CD4-positive, alpha-beta T cell treated with Interleukin-21 for 1 hour (primary cell): ENCODE measurements at places on chromosomes 6 and 20.

DNA sequence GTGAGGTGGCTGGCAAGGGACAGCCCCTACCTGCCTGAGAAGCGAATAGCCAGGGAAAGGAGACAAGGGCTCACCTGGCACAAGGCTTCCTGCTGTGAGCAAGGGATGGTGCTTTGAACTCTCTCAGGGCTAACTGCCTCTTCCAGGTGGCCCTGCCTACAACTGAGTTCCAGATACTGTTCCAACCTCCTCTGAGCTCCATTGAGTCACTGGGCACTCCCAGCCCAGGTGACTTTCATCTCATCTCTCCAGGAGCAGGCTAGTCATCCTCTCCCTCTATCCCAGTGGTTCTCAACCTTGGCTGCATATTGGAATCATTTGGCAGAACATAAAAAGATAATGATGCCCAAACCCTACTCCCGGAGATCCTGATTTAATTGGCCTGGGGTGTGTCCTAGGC lies 374.0 kb upstream of the ZFP64 start:
- no peak for DNase-seq

GRCh38 chr6:36863670-36864540 lies 10.7 kb downstream of the PPIL1 start:
- no peak for DNase-seq

- DNase-seq, result peak; percentile 39
Observed at GRCh38 chr6:99119109-99120031, 171.6 kb upstream of the FBXL4 start.

GRCh38 chr6:11011787-11012234 lies 32.3 kb downstream of the ELOVL2 start:
- no peak for DNase-seq

DNA sequence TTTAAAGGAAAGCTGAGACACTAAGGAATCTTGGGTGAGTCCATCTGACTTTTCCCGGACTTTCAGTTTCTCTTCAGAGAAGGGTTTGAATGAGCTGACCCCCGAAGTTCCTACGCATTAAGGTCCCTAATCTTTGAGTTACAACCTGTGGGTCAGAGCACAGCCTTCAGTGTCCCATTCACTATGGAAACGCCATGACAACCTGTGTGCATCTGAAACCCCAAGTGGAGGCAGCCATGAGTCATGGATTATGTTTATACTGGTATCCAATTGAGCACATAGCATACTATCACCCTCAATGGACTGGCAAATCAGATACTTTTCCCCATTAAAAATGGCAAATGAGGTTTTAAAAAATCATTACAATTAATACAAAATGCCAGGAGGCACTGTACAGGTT lies 11.4 kb downstream of the MYLK4 start:
- DNase-seq, result no peak

DNA sequence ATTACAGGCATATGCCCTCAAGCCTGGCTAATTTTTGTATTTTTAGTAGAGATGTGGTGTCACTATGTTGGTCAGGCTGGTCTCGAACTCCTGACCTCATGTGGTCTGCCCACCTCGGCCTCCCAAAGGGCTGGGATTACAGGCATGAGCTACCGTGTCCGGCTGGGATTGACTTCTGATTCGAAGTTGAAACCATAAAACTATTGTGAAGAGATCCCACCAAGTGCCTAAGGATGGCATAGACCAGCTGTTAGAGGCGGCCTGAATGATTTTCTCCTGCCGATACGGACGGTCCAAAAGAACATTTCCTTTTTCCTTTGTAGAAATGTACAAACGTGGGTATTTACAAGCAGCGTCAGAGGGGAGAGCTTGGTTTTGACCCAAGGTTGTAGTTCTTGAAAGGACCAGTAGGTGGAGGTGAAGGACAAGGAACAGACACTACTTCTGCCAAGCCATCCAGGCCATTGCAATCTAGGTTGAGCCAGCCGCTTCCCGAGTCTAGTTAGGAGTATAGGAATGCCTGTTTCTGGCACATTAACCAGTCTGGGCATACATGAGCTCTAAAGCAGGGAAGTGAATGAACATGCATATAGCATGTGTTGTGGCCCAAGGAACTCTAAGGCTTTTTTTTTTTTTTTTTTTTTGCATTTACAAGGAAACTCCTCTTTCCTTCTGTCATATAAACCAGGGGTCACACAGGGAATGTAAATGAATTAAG lies 29.0 kb downstream of the MOCS3 start:
- DNase-seq, result peak; percentile 78

DNA sequence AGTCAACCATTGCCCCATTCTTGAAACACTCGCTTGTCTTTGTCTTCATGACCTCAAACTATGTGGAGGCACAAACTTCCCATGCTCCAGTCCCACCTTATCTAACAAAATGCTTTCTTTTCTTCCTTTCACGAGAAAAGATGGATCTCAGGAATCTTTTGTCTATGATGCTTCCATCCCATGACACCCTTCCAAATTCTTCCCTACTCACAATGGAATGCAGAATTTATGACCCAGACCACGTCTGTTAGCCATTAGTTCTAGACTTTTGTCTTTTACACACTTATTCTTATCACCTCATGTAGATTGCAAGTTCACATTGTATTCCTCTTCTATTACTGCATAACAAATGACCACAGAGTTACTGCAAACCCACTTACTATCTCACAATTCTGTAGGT lies 24.2 kb upstream of the LAMP5 start:
- no peak for DNase-seq

- DNase-seq, result no peak
Observed at GRCh38 chr6:144372611-144373594, 87.8 kb downstream of the UTRN start.

DNA sequence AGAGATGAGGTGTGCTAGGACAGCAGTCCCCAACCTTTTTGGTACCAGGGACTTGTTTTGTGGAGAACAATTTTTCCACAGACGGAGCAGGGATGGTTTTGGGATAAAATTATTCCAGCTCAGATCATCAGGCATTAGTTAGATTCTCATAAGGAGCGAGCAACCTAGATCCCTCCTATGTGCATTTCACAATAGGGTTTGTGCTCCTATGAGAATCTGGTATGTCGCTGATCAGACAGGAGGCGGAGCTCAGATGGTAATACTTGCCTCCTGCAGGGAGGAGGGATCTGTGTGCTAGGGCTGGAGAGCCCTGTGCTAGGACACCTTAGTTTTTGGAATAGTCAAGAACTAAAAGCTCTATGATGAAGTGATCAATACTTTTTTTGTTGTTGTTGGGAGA lies 2.5 kb downstream of the SMIM13 start:
- peak; percentile 16 for DNase-seq

- DNase-seq, result no peak
Observed at GRCh38 chr20:528923-529604, 14.5 kb downstream of the CSNK2A1 start.

DNA sequence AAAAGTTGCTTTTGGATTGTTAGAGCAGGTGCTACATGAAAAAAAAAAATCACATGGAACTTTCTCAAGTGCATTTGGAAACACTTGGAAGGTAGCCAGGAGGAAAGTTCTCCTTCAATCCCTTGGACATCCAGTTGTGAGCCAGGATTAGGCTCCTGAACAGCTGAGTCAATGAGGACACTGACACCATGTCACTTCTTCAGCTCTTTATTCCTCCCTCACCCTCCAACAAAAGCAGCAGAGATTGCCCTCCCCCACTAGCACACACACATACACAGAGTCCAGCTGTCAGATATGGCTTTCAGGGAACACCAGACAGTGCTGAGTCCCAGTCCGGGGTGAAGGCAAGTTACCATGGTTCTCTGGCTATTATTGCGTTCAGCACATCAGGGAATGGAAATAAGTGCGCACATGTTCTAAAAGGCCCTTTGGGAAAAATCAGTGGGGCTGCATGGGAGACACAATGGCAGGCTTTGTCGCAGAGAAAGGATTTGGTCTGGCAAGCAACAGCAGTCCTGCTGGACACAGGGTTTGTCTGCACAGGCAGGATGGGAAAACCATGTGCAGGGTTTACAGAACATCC lies 124.7 kb upstream of the MARCKS start:
- no peak for DNase-seq

DNA sequence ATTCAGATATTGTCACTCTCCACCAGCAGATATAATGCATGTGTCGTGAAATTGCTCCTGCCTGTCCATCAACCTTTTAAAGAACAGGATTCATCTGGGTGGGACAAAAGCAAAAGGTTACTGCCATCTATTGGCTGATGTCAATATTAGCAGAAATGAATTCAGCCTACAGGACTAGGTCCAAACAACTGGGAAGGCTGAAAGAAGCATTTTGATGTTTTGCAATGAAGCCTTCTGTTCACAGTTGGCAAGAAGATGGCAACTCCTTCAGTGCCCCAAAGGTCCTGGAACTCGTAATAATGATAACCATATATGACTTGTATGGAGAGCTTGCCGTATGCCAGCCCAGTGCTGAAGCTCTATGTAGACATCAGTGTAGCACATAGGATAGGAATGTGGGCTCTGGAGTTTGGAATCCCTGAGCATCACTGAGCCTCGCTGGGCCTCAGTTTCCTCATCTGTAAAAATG lies 7.5 kb downstream of the BCAS1 start:
- DNase-seq, result peak; percentile 43

- DNase-seq, result no peak
Observed at GRCh38 chr6:64100702-64101303, 465.2 kb downstream of the PHF3 start.

GRCh38 chr6:137165375-137166246 lies 7.8 kb downstream of the IL22RA2 start:
- peak; percentile 43 for DNase-seq

GRCh38 chr20:33359399-33360261 lies 41.7 kb downstream of the CDK5RAP1 start:
- DNase-seq, result no peak

- no peak for DNase-seq
Observed at GRCh38 chr6:71294121-71294523, 5.5 kb downstream of the OGFRL1 start.

DNA sequence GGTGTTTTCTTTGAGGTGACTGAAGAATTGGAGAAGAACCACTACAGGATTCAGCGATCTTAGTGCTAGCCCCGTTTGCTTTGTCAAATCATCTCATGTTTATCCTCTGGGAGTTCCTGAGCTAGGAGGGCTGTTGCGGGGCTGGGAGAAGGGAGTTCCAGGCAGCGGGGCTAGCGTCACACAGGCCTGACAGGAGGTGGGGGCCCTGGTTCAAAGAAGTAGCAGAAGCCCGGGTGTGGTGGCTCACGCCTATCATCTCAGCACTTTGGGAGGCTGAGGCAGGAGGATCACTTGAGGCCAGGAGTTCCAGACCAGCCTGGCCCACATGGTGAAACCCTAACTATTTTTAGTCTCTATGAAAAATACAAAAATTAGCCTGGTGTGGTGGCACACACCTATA lies 33.2 kb upstream of the SULF2 start:
- DNase-seq, result no peak

DNA sequence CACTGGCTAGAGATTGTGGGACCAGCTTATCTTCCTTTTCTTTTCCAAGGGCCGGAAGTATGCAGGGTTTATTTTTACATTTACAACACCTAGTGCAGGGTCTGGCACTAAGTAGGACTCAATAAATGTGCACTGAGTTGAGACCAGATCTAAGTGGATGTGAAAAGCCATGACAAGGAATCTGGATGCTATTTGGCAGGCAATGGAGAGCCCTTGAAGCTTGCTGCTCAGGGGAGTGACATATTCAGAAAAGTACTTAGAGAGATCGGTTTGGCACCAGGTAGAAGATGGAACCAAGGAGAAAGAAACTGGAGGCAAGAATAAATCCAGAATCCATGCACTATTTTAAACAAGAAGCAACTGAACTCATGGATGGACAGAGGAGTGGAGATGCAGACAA lies 815.8 kb downstream of the MAFB start:
- no peak for DNase-seq

DNA sequence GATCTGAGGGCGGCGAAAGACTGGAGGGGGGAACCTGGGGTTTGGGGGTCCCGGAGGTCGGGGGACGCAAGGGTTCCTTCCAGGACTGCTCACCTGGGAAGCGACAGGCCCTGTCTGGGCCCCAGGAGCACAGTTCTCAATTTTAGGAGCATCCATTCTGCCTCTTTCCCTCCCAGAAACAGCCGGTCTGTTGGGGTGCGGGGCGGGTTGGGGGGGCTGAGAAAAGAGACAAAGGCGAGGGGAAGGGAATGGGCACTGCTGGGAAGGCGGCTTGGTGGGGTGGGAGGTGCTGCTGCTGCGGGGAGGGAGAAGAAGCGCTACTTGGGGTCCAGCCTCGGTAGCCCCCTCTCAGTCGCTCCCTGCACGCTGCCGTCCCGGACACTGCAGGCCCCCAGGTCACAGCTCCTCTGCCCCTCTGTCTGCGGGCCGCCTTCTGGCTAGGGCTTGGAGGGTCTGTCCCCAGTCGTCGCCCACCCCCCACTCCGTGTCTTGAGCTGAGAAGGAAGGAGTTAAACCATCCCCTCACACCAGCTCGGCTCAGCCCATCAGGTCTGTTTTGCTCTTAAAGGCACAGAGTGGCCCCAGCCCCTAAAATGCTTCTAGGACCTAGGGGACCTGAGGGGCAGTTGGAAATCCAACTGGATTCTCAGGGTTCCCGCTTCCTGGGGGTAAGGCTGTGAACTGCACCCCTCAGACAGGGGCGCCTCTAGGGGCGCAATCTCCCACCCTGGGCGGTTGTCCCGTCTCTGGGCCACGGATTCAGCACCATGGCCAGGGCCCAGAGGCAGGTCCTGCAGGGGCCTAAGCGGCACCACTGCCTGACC lies 690 bp downstream of the GDAP1L1 start:
- peak; percentile 2 for DNase-seq

- DNase-seq, result no peak
Observed at GRCh38 chr6:38035478-38035877, 216.0 kb downstream of the ZFAND3 start.

- no peak for DNase-seq
Observed at GRCh38 chr6:10259671-10260070, 155.2 kb downstream of the TFAP2A start.

DNA sequence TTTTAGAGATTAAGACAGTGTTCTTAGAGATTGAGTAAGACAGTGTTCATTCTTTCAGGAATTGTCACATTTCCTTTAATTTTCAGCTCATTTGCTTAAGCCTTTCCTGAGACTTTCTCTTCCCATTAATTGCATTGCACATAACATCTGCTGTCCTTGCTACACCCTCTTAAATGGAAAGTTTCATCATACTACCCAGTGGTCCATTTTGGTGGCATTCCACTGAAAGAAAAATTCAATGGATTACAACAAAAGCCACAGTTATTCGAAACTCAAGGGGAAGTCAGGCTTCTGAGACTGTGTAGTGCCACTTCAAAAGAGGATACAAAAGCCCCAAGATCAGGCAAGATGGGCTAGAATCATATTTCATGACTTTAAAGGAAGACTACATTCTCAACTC lies 64.0 kb downstream of the RSPO3 start:
- DNase-seq, result no peak

- DNase-seq, result no peak
Observed at GRCh38 chr6:9252799-9253198, 817.5 kb upstream of the SLC35B3 start.

DNA sequence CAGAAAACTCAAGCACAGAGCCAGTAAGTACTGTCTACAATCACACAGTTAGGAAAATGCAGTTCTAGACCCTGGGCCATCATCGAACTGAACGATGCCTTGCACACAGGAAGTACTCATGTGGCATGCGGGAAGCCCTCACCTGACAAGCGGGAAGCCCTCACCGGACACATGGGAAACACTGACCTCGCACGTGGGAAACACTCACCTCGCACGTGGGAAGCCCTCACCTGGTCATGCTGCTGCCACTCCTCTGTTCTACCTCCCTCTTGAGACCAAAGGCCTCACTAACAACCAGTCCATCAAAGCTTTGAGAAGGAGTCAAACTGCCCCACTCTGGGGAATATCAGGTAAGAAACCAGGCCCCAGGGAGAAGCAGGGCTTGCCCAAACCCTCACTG lies 105.6 kb upstream of the PTPRT start:
- no peak for DNase-seq
